ENCODE measurements at places on chromosomes 2 and 18.

- DNase-seq: no peak
Observed at GRCh38 chr2:167961536-167962048, 285.8 kb downstream of the STK39 start.

GRCh38 chr2:11408959-11409571 is 56.9 kb downstream of the E2F6 start:
- DNase-seq: no peak

DNA sequence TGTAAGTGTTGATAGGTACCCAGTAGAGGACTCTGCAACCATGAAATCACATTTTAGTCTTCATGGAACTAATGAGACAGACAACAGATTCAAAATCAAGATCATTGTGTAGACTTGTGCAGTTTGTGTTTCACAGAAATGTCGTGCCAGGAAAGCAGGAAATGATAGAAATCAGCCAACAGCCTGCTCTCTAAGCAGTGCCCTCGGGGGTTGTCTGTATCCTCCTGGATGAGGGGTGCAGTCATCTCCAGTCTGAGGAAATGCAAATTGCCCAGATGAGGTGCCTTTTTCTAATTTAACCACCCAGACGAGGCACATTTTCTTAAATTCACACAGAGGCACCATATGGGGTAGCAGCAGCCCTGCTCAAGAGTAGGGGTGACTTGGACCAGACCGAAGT is 663.1 kb downstream of the XIRP2 start:
- no peak for DNase-seq

DNA sequence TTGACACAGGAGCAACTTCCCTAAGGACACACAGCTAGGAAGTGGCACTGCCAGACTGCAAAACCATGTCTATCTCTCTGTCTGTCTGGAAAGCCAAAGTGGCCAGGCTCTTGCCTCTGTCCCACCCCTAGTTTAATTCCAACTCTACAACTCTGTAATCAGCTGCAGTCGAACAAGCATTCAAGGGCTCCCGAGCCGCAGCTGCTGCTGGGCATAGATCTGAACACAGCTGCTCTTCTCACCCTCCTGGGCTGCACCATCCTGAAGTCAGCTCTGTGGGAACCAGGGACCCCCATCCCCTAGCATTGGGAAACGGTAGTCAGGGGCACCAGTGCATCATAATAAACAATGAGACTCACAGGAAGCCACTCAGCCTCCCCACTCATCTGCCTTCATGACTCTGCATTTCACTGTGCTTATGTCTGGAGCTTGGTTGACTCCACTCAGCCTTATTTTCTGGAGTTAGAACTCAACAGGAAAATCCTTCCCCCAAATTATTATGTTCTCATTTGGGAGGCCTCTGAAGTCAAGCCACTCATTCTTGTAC is 44.4 kb upstream of the TMEM163 start:
- no peak for DNase-seq

- no peak for DNase-seq
Observed at GRCh38 chr2:8422450-8422800, 259.4 kb upstream of the ID2 start.

DNA sequence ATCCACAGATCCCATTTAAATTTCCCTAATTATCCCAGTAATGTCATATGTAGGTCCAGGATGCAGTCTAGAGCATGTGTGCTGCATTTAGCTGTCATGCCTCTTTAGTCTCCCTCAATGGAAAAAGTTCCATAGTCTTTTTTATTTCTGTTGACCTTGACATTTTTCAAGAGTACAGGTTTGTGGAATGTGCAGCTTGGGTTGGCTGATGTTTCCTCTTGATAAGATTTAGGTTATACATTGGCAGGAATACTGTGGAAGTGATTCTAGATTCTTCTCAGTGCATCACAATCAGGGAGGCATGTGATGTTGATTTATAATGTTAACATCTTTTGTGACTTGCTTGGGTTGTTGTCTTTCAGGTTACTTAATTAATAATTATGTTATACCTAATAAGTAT is 42.5 kb downstream of the PPM1B start:
- DNase-seq: no peak

DNA sequence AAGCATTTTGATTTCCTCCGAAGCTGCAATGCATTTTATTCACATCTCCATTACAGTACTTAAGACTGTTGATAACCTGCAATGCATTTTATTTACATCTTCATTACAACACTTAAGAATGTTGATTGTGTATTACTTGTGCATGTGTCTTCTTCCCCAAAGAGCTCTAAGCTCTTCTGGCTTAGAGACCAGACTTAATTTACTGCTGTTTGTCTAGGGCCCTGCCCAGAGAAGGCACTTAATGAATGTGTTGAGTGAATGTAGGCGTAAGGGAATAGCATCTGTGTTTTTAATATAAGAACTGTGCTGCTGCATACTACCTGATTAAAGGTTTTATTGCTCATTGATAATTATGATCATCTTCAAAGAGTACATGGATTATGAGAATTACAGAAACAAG is 295.6 kb downstream of the ZNF385B start:
- no peak for DNase-seq

Measured in hematopoietic multipotent progenitor cell treated with erythropoietin and hydrocortisone succinate and interleukin-3 and kit ligand, for 15 days (in vitro differentiated cells).